ENCODE measurements at places on chromosomes 12 and 14.

GRCh38 chr12:122980183-122981035, at the start of gene ARL6IP4:
TSS of gene ARL6IP4 (plus strand) at chr12:122980681. CDS start at chr12:122981140, 459 bp downstream.
- peak; percentile 92 for DNase-seq

- DNase-seq = no peak
These were observed 19.0 kb downstream of the ATXN2 start for GRCh38 chr12:111580119-111580425.

- DNase-seq = no peak
These were observed 912.4 kb downstream of the VRK1 start for GRCh38 chr14:97709552-97709951.

DNA sequence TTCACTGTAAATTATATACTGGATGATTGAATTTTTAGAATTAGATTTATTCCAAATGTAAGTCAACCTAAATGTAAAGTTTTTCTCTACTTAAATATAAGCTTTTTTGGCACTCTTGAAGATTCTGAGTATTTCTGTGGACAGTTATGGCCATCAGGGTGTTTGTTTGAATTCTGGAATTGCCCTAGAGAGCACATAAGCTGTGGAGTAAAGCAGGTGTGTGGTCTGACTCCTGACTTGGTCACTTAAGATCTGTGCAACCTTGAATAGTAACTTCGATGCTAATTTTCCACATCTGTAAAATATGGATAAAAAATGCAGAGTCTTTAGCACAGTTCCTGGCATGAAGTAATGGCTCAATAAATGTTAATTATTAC, 64.4 kb downstream of the FUT8 start:
- no peak for DNase-seq

DNA sequence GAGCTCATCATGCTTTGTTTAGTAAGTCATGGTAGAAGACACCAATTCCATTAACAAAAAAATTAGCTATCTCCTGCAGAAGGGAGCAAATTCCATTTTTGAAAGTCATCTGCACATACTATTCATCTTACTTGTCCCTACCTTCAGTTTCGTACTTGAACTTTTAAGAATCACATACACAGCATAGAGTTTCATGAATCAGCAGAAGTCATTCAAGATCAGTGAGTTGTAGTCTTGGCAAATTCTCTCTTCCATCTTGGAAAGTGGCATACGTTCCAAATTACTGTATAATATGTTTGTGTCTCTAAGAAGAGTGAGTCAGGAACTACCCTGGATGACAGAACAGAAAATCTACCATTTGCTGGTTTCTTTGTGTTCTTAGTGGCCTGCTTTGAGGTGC, 14.1 kb downstream of the VRK1 start:
- DNase-seq = no peak

DNA sequence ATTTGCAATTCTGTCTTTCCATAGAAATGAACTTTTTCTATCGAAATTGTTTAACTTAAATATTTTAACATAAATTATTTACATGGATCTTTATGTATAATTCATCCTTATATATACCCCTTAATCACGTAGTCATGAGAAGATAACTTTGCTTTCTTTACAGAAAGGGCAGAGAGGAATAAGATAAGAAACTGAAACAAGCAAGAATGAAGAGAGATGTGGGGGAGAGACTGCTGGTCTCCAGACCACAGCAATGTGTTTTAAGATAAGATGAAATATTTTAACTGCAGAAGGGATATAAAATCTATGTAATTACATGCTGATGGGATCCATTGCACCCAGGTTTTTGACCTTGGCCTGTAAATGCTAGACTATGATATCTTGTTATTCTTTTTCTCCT, 34.7 kb upstream of the DNM1L start:
- no peak for DNase-seq

DNA sequence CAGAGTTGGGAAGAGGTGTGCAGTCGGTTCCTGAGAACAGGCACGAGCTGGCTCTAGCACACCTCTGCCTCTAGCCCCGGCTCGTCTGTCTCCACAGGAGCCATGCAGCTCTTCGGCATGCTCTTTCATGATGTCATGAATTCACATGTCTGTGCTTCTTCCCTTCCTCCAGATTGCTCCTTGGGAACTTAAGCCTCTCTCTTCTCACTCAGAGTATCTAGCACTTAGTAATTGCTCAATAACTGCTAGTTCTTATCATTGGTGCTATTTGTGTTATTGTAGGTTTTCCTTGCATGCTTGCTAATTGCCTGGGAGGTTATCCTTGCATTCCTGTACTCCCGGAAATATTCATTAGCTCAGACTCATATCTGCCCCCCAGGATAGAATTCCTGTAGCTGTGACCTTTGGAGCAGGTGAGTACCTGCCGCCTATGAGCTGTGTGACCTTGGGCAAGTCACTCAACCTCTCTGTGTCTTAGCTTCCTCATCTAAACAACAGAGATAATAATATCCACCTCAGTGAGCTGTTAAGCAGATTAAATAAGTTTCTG, 19.5 kb downstream of the FAM181A start:
- DNase-seq = no peak

DNA sequence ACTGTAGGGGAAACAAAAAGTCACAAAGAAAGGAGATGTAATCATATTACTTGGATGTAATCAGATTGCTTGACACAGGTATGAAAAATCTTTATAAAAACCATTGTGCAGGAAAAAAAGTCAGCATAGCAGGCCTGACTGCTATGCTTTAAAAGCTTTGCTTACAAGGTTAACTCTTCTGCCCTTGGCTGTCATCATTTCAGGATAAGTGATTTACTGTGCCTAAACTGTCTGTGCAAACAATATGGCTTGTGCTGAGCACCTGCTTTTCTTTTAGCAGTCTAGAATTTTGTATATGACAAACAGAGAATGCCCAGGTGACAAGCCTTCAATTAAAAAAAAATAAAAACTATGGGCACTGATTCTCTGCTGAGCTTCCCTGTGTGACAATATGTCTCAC, 63.8 kb upstream of the PLEKHG7 start:
- DNase-seq = no peak

DNA sequence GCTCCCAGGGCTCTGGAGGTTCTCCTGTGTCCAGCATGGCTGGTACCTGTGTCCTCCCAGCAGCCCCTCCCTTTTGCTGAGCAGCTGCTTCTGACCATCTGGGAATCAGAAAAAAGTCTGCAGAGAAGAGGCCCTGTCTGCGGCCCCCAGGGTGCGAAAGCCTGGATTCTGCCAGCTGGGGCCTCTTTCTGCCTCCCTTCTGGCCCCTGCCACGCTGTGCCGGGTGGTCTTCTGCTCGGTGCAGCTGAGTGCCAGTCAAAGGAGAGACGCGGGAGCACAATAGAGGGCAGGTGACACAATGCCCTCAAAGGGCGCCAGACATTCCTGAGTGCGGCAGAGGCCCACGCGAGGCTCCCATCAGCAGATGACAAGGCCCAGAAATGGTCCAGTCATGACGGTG, 12.6 kb downstream of the BTBD6 start:
- DNase-seq = no peak

GRCh38 chr12:30269496-30269895, 426.2 kb downstream of the IPO8 start:
- DNase-seq = no peak

All from GM13976 (cell line).